ENCODE measurements at places on chromosomes 5 and 9.

GRCh38 chr5:2750026-2750757 lies 1.3 kb downstream of the IRX2 start:
- DNase-seq, result no peak

DNA sequence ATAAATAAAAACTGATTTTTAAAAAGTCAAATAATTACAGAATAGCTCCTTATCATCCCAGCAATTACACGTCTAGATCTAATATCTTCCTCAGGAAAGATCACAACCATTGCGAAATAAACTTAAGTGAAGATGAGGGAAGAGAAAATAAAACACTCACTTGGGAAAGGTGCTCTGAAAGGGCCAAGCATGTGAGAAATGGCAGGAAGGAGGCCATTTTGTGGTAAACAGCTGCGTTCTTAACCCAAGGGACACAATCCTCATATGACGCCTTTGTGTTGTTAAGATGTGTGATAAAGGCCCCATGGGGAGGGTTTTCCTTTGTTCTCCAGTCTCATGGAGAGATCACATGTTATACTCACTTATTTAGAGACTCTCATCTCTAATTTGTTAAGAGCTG lies 32.5 kb downstream of the JAKMIP2 start:
- no peak for DNase-seq

- DNase-seq, result no peak
Observed at GRCh38 chr9:71826279-71826678, 58.0 kb upstream of the CEMIP2 start.

GRCh38 chr9:131698618-131698985 lies 41.3 kb downstream of the RAPGEF1 start:
- no peak for DNase-seq

- DNase-seq, result no peak
Observed at GRCh38 chr5:175056831-175057230, 332.4 kb downstream of the MSX2 start.

DNA sequence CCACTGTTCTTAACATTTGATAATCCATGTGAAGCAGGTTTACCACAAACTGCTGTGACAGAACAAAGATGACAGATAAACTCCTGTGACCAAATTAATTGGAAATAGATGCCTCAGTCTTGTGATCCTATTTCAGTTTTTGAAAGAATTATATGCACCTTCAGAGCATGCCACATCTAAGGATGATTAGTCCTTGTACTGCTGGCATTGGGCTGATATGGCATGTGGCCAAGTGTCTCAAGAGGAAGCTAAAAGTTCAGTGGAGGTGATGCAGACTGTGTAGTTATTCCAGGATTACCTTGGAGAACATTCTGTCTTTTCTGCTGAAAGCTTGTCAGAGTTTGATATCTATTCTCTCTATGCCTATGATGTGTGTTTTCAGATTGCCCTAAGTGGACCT lies 314.4 kb upstream of the EFNA5 start:
- no peak for DNase-seq

DNA sequence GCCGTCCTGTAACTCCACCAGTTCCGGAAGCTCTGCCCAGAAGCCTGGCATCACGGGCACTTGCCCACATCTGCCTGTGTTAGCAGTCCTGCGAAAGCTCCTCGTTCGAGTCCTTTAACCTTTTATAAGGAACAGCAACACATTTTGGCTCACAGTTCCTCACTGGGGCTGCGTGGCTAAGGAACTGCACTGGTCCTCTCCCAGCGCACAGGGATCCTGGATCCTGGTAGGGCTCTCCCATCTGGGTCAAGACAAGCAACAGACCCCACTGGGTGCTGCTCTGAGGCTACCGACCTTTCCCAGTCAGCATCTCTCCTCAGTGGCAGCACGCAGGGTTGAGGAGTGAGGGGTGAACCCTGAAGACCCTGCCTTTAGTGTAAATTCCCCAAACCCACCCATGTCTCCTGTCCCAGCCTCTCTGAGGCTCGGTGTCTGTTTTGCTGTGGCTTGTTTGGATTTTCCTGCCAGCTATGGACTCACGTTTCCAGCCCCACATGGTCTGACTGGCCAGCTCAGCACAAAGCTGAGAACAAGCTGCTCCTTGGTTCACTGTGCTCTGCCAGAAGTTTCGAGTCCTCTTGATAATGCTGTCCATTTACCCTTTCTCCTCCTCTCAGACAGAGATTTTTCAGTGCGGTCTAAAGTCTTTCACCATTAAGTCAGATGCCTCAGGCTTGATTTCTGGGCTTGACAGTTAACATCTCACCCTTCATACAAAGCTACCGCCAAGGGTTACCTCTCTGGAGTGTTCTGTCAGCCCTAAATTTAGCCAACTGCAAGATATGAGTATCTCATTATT lies 80.0 kb downstream of the AK8 start:
- no peak for DNase-seq

DNA sequence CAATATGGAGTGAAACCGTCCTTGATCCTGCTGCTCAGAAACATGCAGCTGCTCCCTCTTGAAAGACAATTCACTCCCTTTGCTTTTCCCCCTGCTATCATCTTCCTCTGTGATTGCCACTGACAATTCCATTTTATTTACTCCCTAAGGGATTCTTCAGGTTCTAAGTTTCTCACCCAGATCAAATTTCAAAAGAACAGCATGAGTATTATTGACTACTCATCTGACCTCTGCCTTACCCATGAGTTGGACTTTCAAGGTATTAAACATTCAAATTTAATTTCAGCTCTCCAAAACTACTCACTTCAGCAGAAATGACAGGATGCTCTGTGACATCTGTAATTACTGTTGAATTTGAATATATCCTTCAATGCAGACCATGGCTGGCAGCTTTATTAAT lies 236.5 kb upstream of the HAPLN1 start:
- DNase-seq, result no peak

GRCh38 chr9:93288891-93289883 lies 105.2 kb downstream of the WNK2 start:
- DNase-seq, result no peak

- no peak for DNase-seq
Observed at GRCh38 chr5:126198531-126198930, 224.7 kb upstream of the GRAMD2B start.

GRCh38 chr9:78811622-78812276 lies 514.8 kb downstream of the PSAT1 start:
- no peak for DNase-seq

GRCh38 chr5:95177456-95177855 lies 107.4 kb downstream of the MCTP1 start:
- DNase-seq, result no peak

DNA sequence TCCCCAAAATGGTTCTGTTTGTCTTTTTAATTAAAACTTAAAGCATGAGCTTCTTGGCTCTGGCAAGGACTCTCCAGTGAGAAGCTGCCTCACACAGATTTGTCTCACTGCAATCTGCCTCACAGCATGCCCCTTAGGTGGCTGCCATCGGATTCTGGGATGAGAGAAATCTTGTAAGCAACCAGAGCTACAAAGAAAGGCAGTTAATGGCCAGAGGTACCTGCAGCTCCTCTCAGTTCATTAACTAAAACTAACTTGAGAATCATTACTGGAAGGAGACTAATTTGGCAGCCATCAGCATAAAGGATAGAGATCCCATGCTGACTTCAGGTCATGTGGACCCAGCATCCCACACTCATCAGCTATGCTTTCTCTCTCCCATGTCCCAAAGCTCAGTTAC lies 220.6 kb upstream of the DMAC1 start:
- no peak for DNase-seq

GRCh38 chr9:37902796-37903646 lies 906 bp downstream of the SLC25A51 start:
- DNase-seq, result no peak

DNA sequence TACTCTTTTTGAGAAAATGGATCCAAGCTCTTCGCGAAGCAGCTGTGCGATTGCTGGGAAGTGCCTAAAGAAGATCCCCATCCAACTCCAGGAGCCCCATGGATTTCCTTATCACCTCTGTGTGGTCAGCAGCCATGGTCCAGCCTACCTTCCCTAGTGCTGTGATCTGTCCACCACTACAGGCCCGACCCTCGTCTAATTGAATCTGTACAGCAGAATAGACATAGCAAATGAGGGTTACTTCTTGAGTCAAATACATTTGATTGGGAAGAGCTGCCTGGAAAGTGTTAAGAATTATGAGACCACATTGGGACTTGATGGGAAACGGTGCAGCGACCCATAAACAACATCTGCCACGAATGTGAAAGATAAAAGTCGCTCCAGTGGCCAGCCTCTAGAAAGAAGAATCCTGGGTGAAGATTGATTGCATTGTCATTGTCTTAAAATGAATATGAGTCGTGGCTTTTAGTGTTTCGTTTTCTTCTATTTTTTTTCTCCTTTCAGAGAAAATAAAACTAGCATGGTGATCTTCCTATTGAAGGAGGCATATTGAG lies 118.4 kb downstream of the PAM start:
- no peak for DNase-seq

DNA sequence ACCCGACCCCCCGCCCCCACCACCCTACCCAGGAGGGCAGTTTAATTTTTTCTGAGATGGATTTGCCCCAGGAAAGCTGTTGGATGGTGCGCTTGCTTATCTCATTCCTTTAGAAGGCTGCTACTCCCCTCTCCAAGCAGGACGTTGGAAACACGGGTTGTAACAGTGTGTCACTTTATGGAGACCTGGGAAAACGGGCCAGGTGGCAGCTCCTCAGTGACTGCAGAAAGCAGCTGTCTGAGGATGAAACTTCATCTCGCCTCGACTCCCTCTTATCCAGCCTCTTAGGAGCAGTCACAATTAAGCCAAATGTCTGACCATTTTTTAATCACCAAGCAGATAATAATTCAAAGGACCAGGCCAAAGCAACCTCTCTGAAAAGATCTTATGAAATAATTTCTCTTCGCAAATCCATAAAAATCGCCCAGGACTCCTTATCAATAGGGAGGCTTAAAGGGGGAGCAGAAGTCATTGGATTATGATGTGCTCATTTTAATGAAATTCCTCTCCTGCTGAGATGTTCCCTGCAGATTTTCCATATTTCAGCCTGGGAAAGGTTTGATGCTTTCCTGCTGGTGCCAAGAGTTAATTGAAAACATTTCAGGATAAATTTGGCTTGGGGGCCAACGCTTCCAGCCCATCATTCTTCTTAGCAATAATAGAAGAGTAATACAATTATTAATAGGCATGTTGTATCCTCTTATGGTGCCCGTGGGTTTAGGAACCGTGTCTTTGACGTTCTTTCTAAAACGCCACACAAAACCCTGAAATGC lies 26.0 kb downstream of the GAS1 start:
- DNase-seq, result no peak

GRCh38 chr5:96176022-96176421 lies 214.4 kb upstream of the ELL2 start:
- DNase-seq, result no peak

GRCh38 chr5:160468363-160468975 lies 46.8 kb downstream of the PTTG1 start:
- DNase-seq, result no peak

- DNase-seq, result no peak
Observed at GRCh38 chr5:31329715-31330114, 136.2 kb downstream of the CDH6 start.

- no peak for DNase-seq
Observed at GRCh38 chr5:143525176-143525575, 121.7 kb upstream of the NR3C1 start.

- no peak for DNase-seq
Observed at GRCh38 chr5:38105231-38105570, 153.2 kb upstream of the EGFLAM start.

GRCh38 chr9:96068511-96068910 lies 193.0 kb downstream of the ERCC6L2 start:
- no peak for DNase-seq

- DNase-seq, result no peak
Observed at GRCh38 chr9:98869866-98870265, 62.4 kb downstream of the GALNT12 start.

- DNase-seq, result no peak
Observed at GRCh38 chr9:113397203-113397631, 3.9 kb downstream of the ALAD start.

DNA sequence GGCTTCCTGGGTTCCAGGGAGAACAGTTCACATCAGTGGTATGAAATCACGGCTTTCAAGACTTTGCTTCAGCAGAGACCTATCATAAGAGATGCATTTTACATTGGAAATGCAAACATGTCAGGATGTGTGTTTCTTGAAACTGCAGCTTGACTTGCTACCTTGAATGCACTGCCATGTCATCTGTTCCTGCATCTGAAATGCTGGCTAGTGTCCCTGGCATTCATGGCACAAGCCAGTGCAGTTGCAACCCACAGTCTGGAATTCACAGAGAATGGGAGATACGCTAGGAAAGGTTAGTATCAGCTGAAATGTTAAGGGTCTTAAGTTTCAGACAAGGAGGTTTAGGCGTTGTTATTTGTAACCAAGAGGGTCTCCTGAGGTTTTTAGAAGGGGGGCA lies 24.7 kb downstream of the NFIL3 start:
- no peak for DNase-seq

- DNase-seq, result no peak
Observed at GRCh38 chr5:124527220-124527991, 219.0 kb downstream of the ZNF608 start.

GRCh38 chr9:28620661-28621060 lies 1047.4 kb upstream of the C9orf72 start:
- no peak for DNase-seq

DNA sequence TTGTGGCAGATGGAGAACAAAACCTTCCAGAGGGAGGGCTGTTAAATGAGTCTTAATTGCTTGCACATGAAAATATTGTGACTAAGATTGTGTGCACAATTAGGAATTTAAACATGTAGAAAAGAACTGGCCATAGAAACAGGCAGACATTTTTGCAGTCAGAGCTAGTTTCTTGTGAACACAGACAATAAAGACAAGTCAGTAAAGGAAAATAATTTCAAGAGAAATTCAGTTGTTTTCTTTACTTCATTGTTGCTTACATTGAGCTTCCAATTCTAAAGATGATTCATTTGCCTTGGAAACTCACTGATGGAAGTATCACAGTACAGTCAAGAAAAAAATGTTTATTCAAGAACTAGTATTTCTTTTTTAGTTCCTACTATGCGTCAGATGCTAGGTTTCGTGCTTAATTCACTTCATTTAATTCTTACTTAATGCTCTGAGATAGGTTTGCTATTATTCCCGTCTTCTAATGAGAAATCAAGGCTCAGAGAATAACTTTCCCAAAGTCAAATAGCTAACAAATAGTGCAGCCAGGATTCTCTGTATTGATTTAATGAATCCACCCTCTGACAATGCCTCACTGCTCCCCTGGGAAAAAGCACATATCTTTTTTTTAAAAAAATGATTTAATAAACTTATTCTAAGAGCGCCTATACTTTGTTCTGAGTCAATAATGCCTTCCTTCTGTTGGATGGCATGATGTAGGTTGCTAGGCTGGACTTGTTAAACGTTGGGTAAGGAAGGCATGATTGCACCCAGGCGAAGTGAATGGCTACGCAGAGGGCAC lies 581.4 kb downstream of the RAB3C start:
- no peak for DNase-seq

GRCh38 chr5:3595006-3595961 lies at the start of gene IRX1:
Gene IRX1 (plus strand): TSS chr5:3595832. CDS start chr5:3596106, 274 bp downstream.
- DNase-seq, result peak; percentile 59

DNA sequence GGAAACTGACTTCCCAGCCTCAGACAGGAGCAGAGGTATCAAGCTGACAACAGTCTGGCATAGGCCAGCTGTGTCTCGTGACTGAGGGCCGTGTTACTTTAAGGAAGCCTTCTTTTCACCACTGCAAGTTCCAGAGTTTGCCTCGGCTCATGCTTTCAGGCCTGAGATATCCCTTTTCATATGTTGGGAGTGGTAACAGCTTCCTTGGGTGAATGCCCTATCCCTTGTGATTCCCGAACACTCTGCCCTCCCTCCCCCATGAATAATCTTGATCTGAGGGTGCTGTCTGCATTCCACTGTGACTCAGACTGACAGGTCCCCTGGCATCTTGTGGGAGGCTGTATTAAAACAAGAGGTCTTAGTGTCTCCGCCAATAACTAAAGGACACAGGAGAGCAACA lies 49.7 kb upstream of the ARL15 start:
- DNase-seq, result no peak
